ENCODE measurements at places on chromosomes 6 and 20.

GRCh38 chr20:31642837-31643236, 5.1 kb downstream of the COX4I2 start:
- DNase-seq: no peak

GRCh38 chr20:57851796-57852195, 142.0 kb upstream of the PMEPA1 start:
- peak; percentile 20 for DNase-seq

DNA sequence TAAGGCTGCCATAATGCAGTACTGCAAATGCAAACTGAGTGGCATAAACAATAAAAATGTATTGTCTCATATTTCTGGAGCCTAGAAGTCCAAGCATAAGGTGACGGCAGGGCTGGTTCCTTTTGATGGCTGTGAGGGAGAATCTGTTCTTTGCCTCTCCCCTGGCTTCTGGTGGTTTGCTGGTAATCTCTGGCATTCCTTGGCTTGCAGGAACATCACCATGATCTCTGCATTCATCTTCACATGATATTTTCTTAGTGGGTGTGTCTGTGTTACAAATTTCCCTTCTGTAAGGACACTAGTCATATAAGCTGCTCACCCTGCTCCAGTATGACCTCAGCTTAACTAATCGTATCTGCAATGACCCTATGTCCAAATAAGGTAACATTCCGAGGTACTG, 1104.2 kb upstream of the CITED2 start:
- DNase-seq: no peak

- DNase-seq: no peak
Observed at GRCh38 chr6:107536180-107536961, 46.5 kb downstream of the SOBP start.

DNA sequence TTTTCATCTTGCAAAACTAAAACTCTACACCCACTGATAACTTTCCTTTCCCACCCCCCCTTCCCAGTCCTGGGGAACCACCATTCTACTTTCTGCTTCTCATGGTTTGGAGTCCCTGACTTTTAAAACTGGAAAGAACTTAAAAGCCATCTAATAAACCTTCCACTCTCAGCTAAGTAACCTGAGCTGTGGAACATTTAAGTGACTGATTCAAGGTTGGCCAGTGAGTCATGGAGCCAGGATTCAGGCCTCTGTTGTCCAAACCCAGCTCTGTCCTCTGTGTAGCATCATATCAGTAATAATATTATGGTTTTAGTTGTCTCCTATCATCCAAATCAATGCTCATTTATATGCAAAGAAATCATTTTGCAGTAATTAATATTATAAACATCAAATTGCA, 176.0 kb upstream of the NT5E start:
- DNase-seq: no peak

GRCh38 chr20:7596541-7596940, 343.7 kb downstream of the HAO1 start:
- no peak for DNase-seq

- DNase-seq: no peak
Observed at GRCh38 chr6:96467814-96468213, 53.8 kb upstream of the UFL1 start.

GRCh38 chr20:5056801-5057599, 55.7 kb upstream of the SLC23A2 start:
- peak; percentile 28 for DNase-seq

GRCh38 chr6:114176726-114177125, 166.1 kb downstream of the HS3ST5 start:
- DNase-seq: no peak

DNA sequence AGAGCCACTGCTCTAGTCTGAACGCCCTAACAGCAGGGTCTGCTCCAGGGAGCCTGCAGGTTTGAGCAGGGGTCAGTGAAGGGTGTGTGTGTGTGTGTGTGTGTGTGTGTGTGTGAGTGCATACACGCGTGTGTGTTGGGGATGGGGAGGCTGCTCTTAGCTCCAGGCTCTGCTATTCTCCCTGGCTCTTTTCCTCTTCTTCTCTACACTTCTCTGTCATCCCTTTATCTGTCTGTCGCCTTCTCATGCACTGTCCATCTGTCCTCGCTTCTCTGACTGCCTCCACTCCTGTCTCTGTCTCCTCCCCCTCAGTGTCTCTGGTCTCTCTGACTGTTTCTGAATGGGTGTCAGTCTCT, 3.4 kb upstream of the CDH22 start:
- no peak for DNase-seq

DNA sequence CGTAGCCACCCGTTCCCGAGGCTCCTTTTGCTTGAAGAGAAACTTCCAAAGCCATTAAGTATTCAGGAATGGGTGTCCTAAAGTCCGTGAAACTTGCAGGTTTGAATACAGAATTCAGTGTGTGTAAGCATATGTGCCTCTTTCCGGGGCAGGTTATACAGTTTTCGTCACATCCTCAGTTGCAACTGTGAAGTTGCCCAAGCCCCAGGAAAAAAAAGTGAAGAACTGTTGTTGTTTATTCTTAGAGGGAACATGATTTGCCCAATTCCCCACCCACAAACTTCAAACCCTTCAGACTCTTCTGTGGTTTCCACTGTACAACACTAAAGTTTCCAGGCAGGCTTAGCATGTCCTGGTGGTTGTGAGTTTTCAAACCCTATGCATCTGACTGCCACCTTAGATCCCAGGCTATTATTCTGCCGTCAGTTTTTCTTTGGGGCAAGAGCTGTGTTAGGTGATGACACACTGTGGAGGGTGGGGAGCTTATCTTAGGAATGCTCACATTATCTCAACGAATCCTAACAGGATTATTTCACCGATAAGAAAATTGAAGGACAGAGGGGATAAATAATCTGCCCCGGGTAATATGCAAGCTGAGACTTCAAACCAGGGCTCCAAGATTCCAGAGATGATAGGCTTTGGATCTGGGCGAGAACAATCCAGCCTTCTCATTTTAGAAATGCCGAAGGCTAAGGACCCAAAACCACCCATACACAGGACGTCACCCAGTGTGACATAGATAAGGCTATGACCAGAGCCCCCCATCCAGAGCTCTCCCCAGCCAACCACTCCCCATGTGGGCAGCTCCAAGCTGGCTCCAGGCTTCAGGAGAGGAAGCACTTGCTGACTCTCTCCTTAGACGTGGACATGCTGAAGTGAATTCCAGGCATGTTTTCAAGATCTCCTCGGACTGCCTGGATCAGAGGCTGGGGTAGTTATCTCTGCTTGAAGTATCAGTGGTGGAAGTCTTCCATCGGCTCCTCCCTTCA, 81.7 kb upstream of the AFDN start:
- DNase-seq: no peak

- no peak for DNase-seq
Observed at GRCh38 chr6:129215916-129216520, 333.1 kb downstream of the LAMA2 start.

- DNase-seq: no peak
Observed at GRCh38 chr6:134240665-134241431, 77.1 kb downstream of the SGK1 start.

GRCh38 chr6:69802995-69803394, 6.2 kb upstream of the LMBRD1 start:
- DNase-seq: no peak

GRCh38 chr20:64077094-64077493, 2.2 kb downstream of the RGS19 start:
- DNase-seq: no peak

GRCh38 chr6:11424395-11425034, 113.0 kb upstream of the TMEM170B start:
- DNase-seq: peak; percentile 37

DNA sequence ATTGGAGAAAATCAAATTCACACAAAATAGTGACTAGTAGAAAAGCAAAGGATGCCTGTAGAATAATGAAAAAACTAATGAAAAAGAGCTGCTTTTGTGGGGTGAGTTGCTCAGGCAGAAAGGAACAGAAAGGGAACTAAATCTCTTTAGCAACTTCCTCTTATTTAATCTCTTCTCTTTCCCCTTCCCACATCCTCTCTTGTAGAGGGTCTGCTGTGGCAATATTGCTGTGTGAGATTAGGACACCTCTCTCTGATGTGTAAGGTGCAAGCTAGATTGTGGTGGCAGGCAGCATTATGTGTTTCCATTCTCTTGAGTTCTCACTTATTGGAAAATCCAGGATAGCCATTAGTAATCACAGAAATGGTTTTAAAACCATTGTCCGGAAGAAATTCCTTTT, 49.7 kb downstream of the SYNE1 start:
- no peak for DNase-seq

GRCh38 chr6:37528541-37528940, 28.8 kb upstream of the CCDC167 start:
- DNase-seq: no peak

DNA sequence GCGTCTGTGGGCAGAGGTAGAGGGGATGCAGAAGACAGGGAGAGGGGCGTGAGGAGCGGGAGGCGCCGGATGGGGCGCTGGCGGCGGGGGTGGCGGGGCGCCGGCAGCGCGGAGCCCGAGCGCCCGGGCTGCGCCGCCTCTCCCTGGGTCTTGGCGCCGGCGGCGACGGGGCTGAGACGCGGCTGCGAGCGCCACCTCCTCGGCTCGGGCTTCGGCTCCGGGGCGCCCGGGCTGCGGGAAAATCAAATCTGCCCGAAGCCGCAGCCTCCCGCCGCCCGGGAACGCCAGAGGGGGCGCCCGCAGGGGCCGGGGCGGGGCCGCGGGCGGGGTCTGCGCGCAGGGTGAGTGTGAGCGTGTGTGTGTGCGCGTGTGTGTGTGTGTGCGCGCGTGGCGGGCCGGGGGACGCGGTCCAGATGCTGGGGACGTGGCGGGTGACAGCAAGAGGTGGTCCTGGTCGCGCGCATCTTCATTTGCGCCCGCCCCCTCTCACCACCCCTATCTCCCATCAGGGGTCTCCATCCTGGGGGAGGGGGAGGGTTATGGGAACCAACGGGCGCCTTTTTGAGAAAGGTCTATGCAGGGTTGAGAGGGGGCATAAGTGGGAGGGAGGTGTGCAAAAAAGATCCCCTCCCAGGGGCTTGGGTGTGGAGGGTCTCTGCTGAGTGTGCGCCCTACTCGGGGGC, 646 bp upstream of the CPNE5 start:
- DNase-seq: peak; percentile 48

GRCh38 chr20:58646703-58647102, 4.4 kb upstream of the STX16 start:
- no peak for DNase-seq

- no peak for DNase-seq
Observed at GRCh38 chr20:3613821-3614440, 49.3 kb downstream of the GFRA4 start.

DNA sequence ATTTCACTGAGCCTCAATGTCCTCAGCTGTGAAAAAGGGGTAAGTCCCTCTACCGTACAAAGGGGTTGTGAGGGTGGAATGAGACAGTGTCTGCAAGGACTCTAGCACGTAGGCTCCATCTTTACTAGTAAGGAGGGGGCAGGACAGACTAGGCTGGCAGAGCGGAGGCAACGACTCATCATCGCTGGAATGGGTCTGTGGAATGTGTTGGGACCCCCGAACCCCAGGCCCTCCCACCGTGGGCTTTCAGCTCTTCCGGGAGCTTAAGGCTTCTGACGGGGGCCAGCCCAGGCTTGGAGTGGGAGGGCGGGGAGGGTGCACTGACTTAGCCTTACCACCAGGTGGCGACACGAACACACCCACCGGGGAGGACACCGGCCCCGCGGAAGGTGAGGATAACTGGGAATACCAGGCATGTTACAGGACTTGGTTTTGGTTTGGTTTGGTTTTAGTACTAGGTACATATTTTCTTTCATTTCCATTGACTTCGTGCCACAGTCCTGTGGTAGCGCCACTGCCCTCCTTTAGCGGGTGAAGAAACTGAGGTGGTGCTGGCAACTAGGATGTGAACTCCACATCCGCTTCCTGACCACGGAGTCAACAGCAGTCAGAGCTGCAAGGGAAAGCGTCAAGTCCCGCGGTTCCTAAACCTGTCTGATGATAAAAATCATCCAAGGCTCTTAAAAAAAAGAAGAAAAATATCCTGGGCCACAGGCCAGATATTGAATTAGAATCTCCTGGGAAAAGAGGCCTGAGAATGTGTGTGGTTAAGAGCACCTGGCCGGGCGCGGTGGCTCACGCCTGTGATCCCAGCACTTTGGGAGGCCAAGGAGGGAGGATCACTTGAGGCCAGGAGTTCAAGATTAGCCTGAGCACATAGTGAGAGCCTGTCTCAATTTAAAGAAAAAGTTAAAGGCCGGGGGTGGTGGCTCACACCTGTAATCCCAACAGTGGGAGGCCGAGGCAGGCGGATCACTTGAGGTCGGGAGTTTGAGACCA, 10.3 kb upstream of the TULP1 start:
- peak; percentile 53 for DNase-seq

DNA sequence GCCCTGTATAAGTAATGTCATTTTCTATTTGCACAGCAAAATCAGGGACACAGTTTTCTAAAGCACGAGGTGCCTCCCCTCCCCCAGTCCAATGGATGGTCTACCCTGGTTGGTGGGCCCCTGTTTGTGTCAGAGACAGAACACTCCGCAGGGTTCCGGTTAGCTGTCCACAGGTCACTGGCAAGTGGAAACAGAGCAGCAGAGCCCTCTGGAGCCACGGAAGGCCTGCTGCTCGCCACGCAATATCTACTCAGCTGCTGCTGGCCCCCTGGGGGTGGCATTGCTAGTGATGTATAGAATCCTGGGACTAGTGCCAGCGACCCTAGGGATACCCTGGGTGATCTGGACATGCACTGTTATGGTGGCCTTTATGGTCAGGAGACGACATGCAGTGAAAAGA, 50.4 kb downstream of the RIN2 start:
- no peak for DNase-seq

GRCh38 chr20:34312024-34312460, 8.9 kb upstream of the AHCY start:
- DNase-seq: no peak

GRCh38 chr6:136038531-136038930, 187.0 kb downstream of the PDE7B start:
- no peak for DNase-seq

- peak; percentile 45 for DNase-seq
Observed at GRCh38 chr6:32413427-32414047, 6.6 kb upstream of the BTNL2 start.

GRCh38 chr6:156881687-156882629, 104.8 kb downstream of the ARID1B start:
- DNase-seq: no peak

- DNase-seq: no peak
Observed at GRCh38 chr20:9180481-9181257, 111.8 kb downstream of the PLCB4 start.

DNA sequence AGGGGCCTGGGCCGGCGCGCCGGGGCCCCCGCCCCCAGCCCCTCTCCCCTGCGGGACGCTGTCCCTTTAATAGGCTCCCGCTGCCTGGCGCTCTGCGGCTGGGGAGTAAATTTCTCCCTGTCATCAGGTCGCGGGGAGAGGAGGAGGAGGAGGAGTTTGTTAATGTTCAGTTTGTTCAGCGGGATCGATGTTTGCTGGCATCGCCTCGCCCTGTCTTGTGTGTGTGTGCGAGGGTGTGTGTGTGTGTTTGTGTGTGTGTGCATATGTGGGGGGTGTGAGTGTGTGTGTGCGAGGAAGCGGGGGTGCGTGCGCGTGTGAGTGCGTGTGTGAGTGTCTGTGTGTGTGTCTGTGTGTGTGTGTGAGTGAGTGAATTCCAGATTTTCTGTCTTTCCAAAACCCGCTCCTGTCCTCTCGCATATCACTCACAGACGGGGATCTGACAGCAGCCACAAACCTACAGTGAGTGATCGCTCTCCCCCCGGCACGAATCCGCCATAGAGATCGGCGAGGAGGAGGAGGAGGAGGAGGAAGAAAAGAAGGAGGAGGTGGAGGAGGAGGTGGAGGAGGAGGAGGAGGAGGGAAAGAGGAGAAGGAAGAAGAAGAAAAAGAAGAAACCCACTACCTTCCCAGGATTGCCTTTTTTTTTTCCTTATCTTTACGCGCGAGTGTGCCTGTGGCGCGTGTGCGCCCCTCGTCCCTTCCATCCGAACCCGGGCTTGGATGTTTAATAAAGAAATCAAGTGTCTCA, at the start of gene TSHZ2:
Gene TSHZ2 (plus strand): TSS at position 169 of the 748 bp plus-strand sequence. CDS start 936 bp downstream, outside the sequence.
- peak; percentile 9 for DNase-seq
